Gastroesophageal sphincter (tissue), 4 donors: ENCODE measurements at places on chromosomes 2 and 18. TPM values are rescaled to one million over a fixed set of nuclear protein-coding genes. Genes with fewer than 3 reads are reported as not detected.

The GALR1 gene
- 0.27 TPM for total RNA-seq

The LAMA3 gene
- total RNA-seq, result 13.5 TPM

The NT5DC4 gene
- total RNA-seq, result not detected

The RAMP1 gene
- total RNA-seq, result 260 TPM

DNA sequence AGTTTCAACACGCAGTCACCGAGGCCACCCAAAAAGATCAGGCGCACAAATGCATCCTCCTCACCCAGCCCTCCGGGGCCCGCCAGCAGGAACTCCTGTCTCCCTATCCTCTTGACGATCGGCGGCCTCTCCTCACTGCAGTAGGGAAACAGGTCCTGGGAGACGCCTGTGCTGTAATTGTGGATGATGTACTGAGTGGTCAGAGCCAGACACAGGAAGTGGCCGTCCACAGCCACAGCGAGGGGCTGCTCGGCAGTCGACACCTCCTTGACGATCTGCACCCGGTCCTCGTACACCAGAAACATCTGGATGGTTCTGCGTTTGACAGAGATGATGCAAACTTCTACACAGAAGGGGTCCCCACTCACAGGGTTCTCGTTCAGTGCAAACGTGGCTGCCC lies 22.0 kb downstream of the TGFBRAP1 start:
- no peak for ATAC-seq
- peaks cover 42% of the 10 kb centered on the region for H3K36me3 ChIP-seq
- H3K27ac ChIP-seq, result no peak overlapping the region
- no peaks in the 10 kb centered on the region for H3K27me3 ChIP-seq
- no peak overlapping the region for H3K4me3 ChIP-seq

GRCh38 chr2:172790404-172790803 lies 54.8 kb downstream of the RAPGEF4 start:
- no peaks in the 10 kb centered on the region for H3K27me3 ChIP-seq
- H3K4me1 ChIP-seq, result no peaks in the 10 kb centered on the region

DNA sequence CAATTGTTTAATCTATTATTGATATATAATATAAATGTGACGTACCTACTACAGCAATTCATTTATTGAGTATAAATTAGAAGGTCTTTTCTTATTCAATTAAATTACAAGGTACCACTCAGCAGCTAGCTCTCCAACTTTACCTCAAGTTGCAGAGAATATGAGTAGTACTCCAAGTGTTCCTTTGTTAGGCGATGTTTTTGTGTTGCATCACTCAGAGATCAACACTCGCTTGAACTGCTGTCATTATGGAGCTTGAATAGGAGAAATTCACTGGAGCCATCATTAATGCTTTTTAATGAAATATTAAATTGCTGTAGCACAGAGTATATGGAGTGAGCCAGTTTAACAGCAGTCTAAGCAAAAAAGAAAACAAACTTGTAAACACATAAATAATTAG lies 320.0 kb downstream of the FSIP2 start:
- no peak overlapping the region for H3K27ac ChIP-seq
- H3K27me3 ChIP-seq, result no peaks in the 10 kb centered on the region
- no peak overlapping the region for H3K4me3 ChIP-seq
- ATAC-seq, result no peak

GRCh38 chr2:172977270-172978062 lies 98.2 kb upstream of the MAP3K20 start:
- no peaks in the 10 kb centered on the region for H3K27me3 ChIP-seq
- no peak for ATAC-seq
- no peak overlapping the region for H3K27ac ChIP-seq
- no peaks in the 10 kb centered on the region for H3K36me3 ChIP-seq

DNA sequence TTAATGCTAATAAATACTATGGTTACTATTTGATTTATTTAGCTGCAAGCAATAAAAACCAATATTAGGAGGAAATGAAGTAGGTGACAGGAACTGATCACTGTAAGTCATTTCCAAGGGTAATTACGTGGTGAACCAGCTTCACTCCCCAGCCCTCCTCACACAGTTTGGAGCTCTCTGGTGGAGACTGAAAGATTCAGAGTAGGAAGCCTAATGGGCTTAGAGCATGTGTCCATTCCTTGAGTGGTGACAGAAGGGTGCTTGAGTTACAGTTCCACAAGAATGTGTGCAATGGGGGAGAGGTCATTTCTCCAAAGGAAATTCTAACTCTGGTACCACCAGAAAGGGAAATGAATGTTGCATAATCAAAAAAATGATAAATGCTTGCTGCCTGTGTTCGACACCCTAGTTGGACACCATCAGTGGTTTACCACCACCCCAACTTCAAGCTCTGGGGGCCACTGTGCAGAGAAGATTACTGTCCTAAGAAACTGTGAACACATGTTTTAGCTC lies 285.1 kb upstream of the MMADHC start:
- H3K27me3 ChIP-seq, result no peaks in the 10 kb centered on the region
- no peaks in the 10 kb centered on the region for H3K4me1 ChIP-seq
- H3K27ac ChIP-seq, result no peak overlapping the region

- no peak for ATAC-seq
- no peaks in the 10 kb centered on the region for H3K36me3 ChIP-seq
- peaks cover 7% of the 10 kb centered on the region for H3K4me1 ChIP-seq
- H3K27me3 ChIP-seq, result no peaks in the 10 kb centered on the region
- H3K27ac ChIP-seq, result no peak overlapping the region
Measured at GRCh38 chr2:96773922-96774321, 13.2 kb downstream of the CNNM4 start.

DNA sequence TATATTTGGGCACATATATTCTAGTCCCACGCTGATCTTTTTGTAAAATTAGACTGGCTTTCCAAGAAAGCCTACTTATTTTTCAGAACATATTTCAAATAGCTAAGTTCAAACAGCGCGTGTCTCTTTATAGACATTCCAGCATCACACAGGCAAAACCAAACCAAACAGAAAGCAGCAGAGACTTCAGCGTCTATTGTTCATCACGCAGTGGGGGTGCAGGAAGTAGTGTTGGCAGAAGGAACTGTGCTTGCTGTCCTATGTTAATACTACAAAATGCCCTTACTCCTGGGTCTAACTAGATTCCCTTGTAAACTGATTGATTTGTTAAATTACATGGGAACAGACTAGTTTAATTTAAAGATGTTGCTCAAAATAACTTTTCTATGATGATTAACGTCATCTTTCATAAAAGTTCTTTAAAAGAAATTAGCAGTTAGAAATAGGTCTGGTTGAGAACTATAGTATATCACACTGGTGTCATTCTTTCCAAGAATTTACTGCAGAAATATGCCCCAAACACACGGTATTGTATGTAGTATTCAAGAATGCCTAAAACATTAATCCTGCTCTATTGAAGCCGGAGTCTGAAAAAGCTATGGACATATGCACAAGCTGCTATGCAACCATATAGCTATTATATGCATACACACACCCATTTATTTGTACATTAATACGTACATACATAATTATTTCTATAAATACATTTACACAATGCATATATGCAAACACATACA lies 436.3 kb downstream of the CBLN2 start:
- no peaks in the 10 kb centered on the region for H3K36me3 ChIP-seq
- H3K27ac ChIP-seq, result no peak overlapping the region
- H3K27me3 ChIP-seq, result no peaks in the 10 kb centered on the region
- H3K4me3 ChIP-seq, result no peak overlapping the region

- H3K36me3 ChIP-seq, result no peaks in the 10 kb centered on the region
- H3K27me3 ChIP-seq, result no peaks in the 10 kb centered on the region
- no peak overlapping the region for H3K27ac ChIP-seq
- ATAC-seq, result no peak
- no peak overlapping the region for H3K4me3 ChIP-seq
Measured at GRCh38 chr2:231410293-231411004, 14.9 kb downstream of the B3GNT7 start.

DNA sequence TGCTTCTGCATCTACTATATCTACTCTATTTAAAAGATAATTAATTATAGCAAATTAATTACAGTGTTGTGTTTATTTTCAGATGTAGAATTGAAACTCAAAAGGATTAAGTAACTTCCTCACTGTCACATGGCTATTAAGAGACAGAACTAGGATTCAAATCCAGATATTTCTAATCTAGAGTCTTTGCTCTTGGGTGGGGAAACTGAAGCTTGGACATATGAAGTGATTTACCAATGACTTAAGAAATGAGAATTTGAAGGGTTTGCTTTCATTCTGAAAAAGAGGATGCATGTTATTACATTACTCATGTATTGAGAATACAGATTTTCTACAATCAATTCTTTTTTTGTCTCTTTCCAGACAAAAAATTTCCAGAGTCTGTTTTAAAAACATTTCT lies 191.5 kb upstream of the SMAD7 start:
- no peak overlapping the region for H3K27ac ChIP-seq
- no peaks in the 10 kb centered on the region for H3K36me3 ChIP-seq
- H3K4me3 ChIP-seq, result no peak overlapping the region
- no peaks in the 10 kb centered on the region for H3K27me3 ChIP-seq

DNA sequence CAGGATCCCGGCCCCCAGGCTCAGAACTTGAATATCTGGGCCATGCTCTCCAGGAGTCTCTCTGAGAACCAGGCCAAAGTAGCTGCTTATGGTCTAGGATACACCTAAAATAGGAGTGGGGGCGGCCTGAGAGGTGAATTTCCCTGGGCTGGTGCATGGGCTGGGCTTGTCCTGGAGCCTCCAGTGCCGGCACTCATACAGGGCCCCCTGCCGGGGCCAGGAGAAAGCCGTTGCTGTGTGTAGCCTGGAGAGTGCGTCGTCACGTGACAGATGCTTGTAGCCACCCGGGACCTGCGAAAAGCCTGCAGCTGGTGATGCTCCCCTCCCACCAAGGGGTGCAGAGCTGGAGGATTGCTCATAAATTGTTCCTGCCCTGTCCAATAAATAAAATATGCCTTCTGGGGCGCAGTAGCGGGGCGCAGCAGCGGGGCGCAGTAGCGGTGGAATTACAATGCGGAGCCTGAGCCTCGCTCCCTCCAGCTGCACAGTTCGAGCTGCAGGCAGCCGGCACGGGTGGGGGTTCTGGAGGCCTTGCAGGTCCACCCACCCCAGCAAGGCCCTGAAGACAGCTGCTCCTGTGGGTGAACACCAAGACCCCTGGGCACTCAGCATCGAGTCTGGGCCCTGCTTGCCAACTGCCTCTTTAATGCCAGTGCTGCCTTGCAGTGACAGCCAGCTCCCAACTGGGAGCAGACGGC lies 289.9 kb downstream of the NDUFA10 start:
- H3K4me3 ChIP-seq, result no peak overlapping the region
- H3K36me3 ChIP-seq, result no peaks in the 10 kb centered on the region
- ATAC-seq, result peak; percentile 31
- peaks cover 7% of the 10 kb centered on the region for H3K27me3 ChIP-seq
- H3K4me1 ChIP-seq, result no peaks in the 10 kb centered on the region

- no peak for ATAC-seq
- no peak overlapping the region for H3K4me3 ChIP-seq
- H3K27ac ChIP-seq, result no peak overlapping the region
- H3K27me3 ChIP-seq, result no peaks in the 10 kb centered on the region
- no peaks in the 10 kb centered on the region for H3K36me3 ChIP-seq
Measured at GRCh38 chr2:28248511-28248910, 144.1 kb upstream of the FOSL2 start.

GRCh38 chr2:216426938-216427337 lies 14.7 kb downstream of the SMARCAL1 start:
- no peaks in the 10 kb centered on the region for H3K4me1 ChIP-seq
- H3K27ac ChIP-seq, result no peak overlapping the region
- H3K36me3 ChIP-seq, result peaks cover 98% of the 10 kb centered on the region
- H3K4me3 ChIP-seq, result no peak overlapping the region
- no peaks in the 10 kb centered on the region for H3K27me3 ChIP-seq
